Smooth muscle cell of the brain vasculature (primary cell): ENCODE measurements at places on chromosomes 5 and 9.
A peak's percentile ranks its signal among the peaks of the same experiment; 100 is the strongest.

GRCh38 chr5:60743511-60744314 lies 43.7 kb upstream of the DEPDC1B start:
- DNase-seq = no peak

DNA sequence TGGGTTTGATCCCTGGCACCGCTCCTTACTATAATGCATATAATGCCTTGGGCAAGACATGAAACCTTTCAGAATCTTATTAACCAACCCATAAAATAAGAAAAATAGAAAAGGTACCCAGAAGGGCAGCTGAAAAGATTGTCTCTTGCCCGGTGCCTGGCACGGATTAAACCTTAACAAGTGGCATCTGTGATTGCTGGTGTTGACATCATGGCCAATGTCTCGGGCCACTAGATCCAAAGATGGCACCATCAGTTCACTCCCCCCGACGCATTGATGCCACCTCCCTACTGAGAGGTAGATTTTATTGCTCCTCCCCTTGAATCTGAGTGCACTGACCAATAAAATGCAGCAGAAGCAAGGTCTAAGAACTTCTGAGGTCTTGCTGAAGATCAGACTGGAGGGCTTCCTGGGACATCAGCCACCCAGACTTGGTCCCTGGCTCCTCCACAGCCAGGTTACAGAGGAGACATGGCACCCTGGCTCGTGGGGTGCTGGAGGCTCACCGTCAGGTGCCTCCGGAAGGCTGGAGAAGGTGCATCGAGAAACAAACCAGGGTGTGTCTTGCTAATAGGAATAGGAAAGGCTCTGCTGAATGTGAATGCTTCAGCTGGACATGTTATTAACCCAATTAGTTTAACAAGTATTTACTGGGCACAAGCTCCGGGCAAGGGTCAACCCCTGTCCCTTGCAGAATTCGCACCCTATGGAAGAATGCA lies 80.0 kb upstream of the COL5A1 start:
- no peak for DNase-seq

GRCh38 chr9:111144741-111145140 lies 106.5 kb upstream of the LPAR1 start:
- DNase-seq = no peak

DNA sequence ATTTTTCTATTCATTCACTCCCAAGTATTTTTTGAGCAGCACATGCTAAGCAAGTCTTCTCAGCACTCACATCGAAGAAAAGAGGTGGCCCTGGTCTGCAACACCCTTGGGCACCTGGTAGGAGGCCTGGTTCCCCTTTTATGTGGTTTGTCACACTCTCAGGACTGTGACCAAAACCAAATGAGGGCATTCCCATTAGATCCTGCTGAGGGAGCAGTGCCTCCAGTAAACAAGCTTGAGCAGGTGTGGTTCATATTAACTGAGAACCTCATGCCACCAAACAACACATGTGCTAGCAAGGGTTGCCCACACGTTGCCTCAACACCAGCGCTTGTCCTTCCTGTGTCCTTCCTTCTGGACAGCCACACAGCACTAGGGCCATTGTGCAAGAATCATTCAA lies 26.9 kb upstream of the SYK start:
- no peak for DNase-seq

DNA sequence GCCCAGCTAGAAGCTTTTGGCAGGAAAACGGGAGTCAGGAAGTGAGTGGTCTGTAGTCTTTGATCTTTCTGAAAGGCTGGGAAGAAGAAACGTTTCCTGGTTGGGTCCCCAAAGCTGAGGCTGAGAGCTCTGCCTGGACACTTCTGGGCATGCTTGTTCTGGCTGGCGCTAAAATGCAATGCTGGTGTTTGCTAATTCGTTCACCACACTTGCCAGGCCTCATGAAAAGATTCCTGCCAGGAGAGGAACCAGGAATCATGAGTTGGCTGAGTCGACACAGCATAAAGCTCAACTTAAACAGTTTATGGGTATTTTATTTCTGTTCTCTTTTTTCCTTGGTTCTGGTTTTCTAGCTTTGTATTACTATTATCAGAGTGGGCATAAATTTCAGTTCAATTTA lies 10.7 kb upstream of the PTGR1 start:
- no peak for DNase-seq

GRCh38 chr5:6188976-6189375 lies 189.4 kb downstream of the MED10 start:
- no peak for DNase-seq

- no peak for DNase-seq
Measured at GRCh38 chr5:43900974-43901373, 298.0 kb downstream of the NNT start.

DNA sequence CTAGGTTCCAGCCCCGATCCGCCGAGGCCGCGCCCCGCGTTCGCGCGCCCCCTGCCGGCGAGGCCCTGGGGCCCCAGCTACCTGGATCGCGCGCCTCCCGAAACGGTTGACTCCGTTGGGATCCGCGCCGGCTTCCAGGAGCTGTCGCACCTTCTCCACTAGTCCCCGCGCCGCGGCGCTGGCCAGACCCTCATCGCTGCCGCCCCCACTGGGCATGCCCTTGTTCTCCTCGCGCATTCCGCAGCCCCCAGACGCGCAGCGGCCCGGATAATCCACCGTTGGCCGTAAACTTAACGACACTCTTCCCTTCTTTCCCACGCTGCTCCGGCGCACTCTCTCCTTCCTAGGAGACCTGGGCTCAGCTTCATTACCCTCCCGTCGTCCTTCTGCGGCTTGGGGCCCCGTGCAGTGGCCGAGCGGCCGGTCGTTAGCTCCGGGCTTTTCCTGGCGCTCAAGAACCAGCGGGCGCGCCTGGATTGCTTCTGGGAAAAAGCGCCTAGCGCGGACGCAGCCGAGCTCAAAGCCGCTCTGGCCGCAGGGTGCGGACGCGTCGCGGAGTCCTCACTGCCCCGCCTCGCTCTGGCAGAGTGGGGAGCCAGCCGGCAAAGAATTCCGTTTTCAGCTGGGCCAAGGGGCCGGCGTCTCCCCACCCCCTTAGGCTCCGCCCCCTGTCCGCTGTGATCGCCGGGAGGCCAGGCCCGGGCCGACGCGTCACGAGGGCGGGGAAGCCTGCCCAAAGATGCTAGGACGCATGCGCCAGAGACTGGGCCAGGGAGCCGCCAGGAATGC lies at the start of gene CDKN2B:
TSS of gene CDKN2B (minus strand) at position 589 of the 789 bp plus-strand sequence. CDS start at position 237, 352 bp downstream.
- peak; percentile 87 for DNase-seq

- DNase-seq = no peak
Measured at GRCh38 chr5:150625164-150625535, 15.3 kb upstream of the SYNPO start.

GRCh38 chr9:103037508-103038477 lies 42.7 kb downstream of the CYLC2 start:
- no peak for DNase-seq

GRCh38 chr9:98707166-98708102 lies 1.3 kb downstream of the GABBR2 start:
- DNase-seq = no peak

DNA sequence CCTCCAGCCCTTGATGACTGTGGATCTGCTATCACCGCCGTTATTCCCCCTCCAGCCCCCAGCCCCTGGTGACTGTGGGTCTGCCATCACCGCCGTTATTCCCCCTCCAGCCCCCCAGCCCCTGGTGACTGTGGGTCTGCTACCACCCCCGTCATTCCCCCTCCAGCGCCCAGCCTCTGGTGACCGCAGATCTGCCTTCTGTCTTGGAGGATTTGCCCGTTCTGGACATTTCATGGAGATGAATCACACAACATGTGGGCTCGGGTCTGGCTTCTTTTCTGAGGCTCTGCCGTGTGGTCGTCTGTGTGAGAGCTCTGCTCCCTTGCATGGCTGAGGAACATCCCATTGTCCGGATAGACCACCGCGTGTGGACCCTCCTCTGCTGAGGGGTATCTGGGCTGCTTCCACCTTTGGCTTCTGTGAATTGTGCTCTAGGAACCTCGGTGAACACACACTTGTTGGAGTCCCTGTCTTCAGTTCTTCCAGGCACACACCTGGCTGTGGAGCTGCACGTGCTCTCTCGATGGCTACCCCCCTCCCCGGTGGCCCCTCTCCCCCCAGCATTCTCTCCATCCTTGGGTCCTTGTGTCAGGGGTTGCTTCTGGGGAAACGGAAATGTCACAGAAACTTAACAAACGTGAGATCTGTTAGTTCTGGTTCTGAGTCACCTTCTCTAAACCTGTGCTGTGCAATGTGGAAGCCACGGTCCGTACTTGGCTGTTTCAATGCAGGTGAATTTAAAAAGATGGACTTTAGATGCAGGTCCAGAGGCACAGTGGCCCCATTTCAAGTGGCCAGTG lies 105.3 kb upstream of the COL5A1 start:
- no peak for DNase-seq

DNA sequence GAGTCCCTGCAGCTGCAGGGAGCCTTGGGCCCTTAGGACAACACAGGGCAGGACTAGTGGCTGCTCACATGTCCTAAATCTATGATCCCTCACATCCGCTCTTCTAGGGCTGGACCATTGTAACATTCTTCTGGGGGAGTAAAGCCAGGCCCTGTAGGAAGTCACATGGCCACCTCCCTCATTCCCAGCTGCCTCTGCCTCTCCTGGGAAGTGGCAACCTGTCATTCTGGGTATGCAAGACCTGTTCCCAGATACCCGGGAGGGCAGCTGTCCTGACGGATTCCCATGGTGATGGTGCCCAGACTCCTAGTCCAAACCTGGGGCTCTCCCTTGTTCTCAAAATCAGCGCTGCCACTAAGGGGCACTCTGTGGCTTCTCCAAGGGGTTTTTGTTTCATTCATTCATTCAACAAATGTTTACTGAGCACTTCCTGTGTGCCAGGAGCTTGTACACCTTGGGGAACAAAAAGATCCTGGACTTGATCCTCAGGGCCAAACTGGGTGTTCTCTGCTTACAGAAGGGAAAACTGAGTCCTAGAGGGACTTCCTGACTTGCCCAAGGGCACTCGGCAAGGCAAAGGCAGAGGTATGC lies 85.6 kb downstream of the PSD2 start:
- DNase-seq = no peak

DNA sequence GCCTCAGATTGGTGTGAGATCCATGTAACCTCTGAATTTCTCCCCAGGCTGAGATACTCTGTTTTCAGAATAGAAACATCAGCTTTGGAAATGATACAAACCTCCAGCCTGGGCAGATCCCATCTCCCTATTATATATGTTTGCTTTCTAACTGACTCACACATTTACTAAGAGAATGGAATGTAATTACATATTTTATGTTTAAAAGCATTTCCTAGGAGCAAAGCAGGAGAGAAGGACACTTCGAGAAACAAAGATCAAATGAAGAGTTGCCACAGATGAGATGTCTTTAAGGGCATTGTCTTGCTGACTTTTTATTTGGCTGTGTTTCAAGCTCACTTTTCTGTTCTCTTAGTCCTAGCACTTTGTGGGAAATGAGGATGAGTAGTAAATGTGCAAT lies 96.3 kb downstream of the CDH18 start:
- no peak for DNase-seq

DNA sequence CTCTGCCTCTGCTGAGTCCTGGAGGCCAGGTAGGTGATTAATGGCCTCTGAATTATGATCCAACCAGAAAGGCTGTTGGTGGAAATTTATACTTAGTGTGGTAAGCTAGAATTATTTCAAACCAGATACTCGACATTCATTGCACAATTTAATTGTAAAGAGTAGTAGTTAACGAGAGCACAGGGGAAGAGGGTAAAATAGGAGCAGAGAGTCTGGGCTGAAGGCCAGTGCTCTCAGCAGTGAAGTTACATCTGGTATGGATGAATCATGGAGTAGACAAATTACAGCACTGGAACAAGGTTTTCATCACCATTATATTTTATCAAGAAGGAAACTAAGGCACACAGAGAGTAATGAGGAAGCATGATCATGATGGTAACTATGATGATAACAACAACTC lies 92.5 kb downstream of the TLR4 start:
- no peak for DNase-seq
